Calu3 (cell line): ENCODE measurements at places on chromosomes 6 and 20.
A peak's percentile ranks its signal among the peaks of the same experiment; 100 is the strongest.

- no peak for DNase-seq
- no peak overlapping the region for H3K4me3 ChIP-seq
Observed at GRCh38 chr6:27500177-27500576, 27.3 kb upstream of the ZNF184 start.

DNA sequence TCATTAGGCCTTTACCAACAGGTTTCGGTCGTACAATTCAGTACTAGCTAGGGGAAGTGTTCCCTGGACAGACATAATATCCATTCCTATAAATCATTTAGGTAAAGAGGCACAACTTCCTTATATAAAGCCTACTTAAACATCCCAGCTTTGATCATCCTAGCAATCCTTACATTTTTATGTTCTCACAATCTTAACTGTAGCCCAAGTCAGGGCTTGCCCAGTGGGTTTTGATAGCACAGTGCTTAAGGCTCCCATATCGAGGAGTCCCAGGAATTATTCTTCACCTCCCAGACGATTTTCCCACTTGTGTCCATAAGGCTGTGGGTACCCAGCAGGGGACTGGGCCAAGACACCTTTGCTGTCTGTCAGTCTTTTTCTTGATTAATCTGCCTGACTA is 63.2 kb downstream of the E2F3 start:
- no peak overlapping the region for H3K4me3 ChIP-seq
- no peaks in the 10 kb centered on the region for H3K27me3 ChIP-seq
- H3K4me1 ChIP-seq, result no peaks in the 10 kb centered on the region
- peaks cover 30% of the 10 kb centered on the region for H3K36me3 ChIP-seq

GRCh38 chr6:13436399-13437217 is 50.8 kb downstream of the GFOD1 start:
- peaks cover 12% of the 10 kb centered on the region for H3K4me1 ChIP-seq
- no peak overlapping the region for H3K4me3 ChIP-seq
- no peaks in the 10 kb centered on the region for H3K27me3 ChIP-seq
- DNase-seq, result no peak

GRCh38 chr6:77073410-77073760 is 389.9 kb downstream of the HTR1B start:
- no peak for DNase-seq
- no peak overlapping the region for H3K4me3 ChIP-seq
- H3K36me3 ChIP-seq, result no peaks in the 10 kb centered on the region
- H3K27ac ChIP-seq, result no peak overlapping the region
- no peaks in the 10 kb centered on the region for H3K27me3 ChIP-seq

DNA sequence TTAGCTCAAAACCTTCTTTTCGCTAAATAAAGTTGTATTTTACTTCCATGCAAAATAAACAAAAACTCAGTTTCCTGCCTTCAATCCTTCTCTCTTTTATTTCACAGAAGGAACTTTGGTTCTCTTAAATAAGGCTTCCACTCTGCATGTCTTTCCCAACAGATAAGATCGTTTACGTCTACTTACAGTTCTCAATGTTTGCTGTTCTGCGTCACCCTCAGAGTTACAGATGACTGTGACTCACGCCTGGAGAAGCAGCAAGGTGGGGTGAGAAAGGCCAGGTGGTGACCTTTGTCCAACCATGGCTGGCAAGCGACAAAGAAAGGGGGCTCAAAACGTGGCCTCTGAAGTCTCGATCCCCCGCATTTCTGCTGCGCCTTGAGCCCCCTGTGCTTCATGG is 51.4 kb upstream of the RPS6KA2 start:
- H3K27me3 ChIP-seq, result no peaks in the 10 kb centered on the region
- peak; percentile 73 for DNase-seq
- peaks cover 38% of the 10 kb centered on the region for H3K4me1 ChIP-seq
- peak overlapping the region; percentile 57 for H3K4me3 ChIP-seq

DNA sequence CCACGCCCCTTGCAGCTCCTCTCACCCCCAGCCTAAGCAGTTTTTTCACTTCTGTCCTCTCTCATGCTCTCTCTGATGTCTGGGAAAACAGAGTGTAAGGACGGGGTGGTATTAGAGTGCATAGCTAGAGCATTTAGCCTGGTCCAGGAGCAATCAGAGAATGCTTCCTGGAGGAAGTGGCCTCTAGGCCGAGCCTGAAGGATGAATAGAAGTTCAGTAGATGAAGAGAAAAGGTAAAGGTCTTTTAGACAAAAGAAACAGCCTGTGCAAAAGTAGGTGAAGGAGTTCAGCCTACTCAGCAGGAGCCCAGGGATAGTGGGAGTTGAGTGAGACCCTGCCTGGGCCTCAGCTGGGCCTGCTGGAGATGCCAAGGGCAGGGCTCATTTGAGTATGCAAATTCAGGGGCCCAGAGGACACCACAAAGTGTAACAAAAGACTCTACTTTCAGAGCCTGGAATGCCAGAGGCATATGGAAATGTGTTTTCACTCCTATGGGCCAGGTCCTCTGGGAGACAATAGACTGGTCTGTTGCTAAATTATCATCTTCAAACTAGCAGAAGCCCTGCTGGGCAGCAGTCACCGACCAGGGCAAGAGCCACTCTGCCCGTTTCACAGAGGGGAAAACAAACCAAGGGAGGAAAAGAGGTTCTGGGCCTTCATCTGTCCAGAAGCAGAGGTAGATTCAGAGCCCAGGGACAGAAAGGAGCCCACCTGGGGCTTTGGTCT is 19.7 kb upstream of the TM9SF4 start:
- H3K27ac ChIP-seq, result no peak overlapping the region
- no peak overlapping the region for H3K4me3 ChIP-seq
- no peaks in the 10 kb centered on the region for H3K36me3 ChIP-seq
- H3K4me1 ChIP-seq, result no peaks in the 10 kb centered on the region

GRCh38 chr20:10318291-10319024 is 99.8 kb downstream of the SNAP25 start:
- no peaks in the 10 kb centered on the region for H3K4me1 ChIP-seq
- H3K27ac ChIP-seq, result no peak overlapping the region
- H3K4me3 ChIP-seq, result no peak overlapping the region
- no peaks in the 10 kb centered on the region for H3K36me3 ChIP-seq

- H3K4me3 ChIP-seq, result no peak overlapping the region
- peaks cover 17% of the 10 kb centered on the region for H3K27me3 ChIP-seq
- H3K27ac ChIP-seq, result no peak overlapping the region
- no peaks in the 10 kb centered on the region for H3K4me1 ChIP-seq
Observed at GRCh38 chr20:53138454-53139262, 166.5 kb downstream of the TSHZ2 start.

- H3K4me1 ChIP-seq, result no peaks in the 10 kb centered on the region
- DNase-seq, result peak; percentile 27
- H3K27ac ChIP-seq, result no peak overlapping the region
- H3K4me3 ChIP-seq, result no peak overlapping the region
Observed at GRCh38 chr6:29071831-29072723, 15.0 kb downstream of the OR2B3 start.

GRCh38 chr6:28960846-28961500 is 37.2 kb upstream of the TRIM27 start:
- DNase-seq, result no peak
- H3K27ac ChIP-seq, result no peak overlapping the region
- no peak overlapping the region for H3K4me3 ChIP-seq
- H3K27me3 ChIP-seq, result no peaks in the 10 kb centered on the region

GRCh38 chr20:63234693-63235398 is 859 bp upstream of the BIRC7 start:
- DNase-seq, result peak; percentile 85
- peak overlapping the region; percentile 10 for H3K27ac ChIP-seq
- peaks cover 39% of the 10 kb centered on the region for H3K4me1 ChIP-seq

- no peak overlapping the region for H3K4me3 ChIP-seq
- no peaks in the 10 kb centered on the region for H3K27me3 ChIP-seq
- H3K4me1 ChIP-seq, result no peaks in the 10 kb centered on the region
- no peak for DNase-seq
- no peaks in the 10 kb centered on the region for H3K36me3 ChIP-seq
Observed at GRCh38 chr6:164569509-164569908, 739.9 kb downstream of the C6orf118 start.

GRCh38 chr6:126537061-126537816 is 197.3 kb downstream of the CENPW start:
- H3K27ac ChIP-seq, result no peak overlapping the region
- H3K27me3 ChIP-seq, result no peaks in the 10 kb centered on the region
- no peaks in the 10 kb centered on the region for H3K36me3 ChIP-seq
- peaks cover 19% of the 10 kb centered on the region for H3K4me1 ChIP-seq
- no peak for DNase-seq

DNA sequence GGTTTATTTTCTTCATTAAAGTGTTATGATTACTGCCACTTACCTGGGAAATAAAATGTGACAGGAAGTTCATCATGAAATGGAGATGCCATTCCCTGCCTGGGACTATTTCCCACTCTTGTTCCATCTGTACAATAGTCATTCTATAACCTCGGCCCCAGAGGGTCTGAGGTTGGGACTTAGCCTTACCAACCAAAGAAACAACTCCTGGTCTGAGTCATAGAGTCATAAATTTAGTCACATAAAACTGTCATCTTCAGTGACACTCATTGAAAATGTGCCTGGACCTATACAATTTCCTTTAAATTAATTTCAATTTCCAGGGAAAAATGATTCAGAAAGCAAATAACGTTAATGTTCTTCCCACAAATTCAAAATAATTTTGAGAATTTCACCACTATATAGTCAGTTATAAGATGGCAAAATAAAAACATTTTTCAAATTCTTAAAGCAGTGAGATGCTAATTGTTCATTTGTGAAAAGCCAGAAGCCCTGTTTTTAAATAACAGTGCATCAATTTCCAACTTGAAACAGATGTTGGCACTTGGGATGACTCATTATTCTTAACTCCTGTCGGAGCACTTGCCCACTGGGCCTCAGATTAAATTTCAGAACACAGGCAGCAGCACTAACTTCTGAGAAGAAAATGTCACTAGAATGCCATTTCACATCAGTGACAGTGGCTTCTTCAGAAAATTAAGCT is 201.2 kb upstream of the SMLR1 start:
- DNase-seq, result no peak
- no peak overlapping the region for H3K27ac ChIP-seq
- H3K36me3 ChIP-seq, result no peaks in the 10 kb centered on the region
- no peaks in the 10 kb centered on the region for H3K4me1 ChIP-seq
- H3K4me3 ChIP-seq, result no peak overlapping the region
- no peaks in the 10 kb centered on the region for H3K27me3 ChIP-seq

GRCh38 chr6:141946502-141946901 is 186.2 kb upstream of the GJE1 start:
- H3K27me3 ChIP-seq, result no peaks in the 10 kb centered on the region
- H3K4me1 ChIP-seq, result no peaks in the 10 kb centered on the region
- no peaks in the 10 kb centered on the region for H3K36me3 ChIP-seq
- H3K4me3 ChIP-seq, result no peak overlapping the region
- no peak overlapping the region for H3K27ac ChIP-seq
- no peak for DNase-seq

GRCh38 chr6:34157851-34158250 is 12.0 kb upstream of the GRM4 start:
- H3K4me1 ChIP-seq, result no peaks in the 10 kb centered on the region
- H3K36me3 ChIP-seq, result no peaks in the 10 kb centered on the region
- H3K27me3 ChIP-seq, result peaks cover 81% of the 10 kb centered on the region
- no peak overlapping the region for H3K27ac ChIP-seq
- no peak overlapping the region for H3K4me3 ChIP-seq

GRCh38 chr20:31496761-31497295 is 17.4 kb upstream of the HM13 start:
- no peak overlapping the region for H3K4me3 ChIP-seq
- H3K27ac ChIP-seq, result no peak overlapping the region
- no peaks in the 10 kb centered on the region for H3K36me3 ChIP-seq

DNA sequence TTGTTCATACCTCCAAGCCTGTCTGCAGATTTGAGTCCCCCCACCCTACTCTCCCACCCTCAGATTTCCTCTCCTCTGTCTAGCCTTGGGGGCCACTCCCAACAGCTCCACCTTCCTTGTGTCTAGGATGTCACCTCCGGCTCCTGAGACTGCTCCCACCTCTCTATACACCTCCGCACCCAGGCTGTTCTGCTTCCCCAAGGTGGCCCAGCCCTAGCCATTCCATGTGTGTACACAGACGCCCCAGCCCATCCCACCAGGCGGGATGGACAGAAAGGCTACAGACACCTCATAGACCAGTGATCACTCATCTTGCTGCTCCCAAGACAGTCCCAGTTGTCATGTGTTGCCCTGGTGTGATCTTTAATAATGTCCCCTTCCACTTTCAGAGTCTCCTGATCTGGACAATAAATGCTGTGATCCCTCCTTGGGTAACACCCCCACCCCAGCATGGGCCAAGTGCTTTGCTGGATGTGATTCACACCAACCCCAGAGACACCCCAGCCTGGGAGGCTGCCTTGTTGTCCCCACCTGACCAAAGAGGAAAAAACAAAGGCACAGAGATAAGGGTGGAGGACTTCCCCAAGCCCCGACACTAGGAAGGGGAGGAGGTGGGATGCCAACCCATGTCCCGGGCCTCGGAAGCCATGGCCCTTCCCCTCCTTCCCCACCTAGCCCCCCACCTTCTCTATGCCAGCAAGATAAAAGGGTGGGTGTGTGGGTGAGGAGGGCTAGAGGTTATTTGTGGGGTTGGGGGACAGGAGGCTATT is 36.1 kb downstream of the MDFI start:
- H3K27ac ChIP-seq, result no peak overlapping the region
- no peaks in the 10 kb centered on the region for H3K4me1 ChIP-seq
- peaks cover 83% of the 10 kb centered on the region for H3K27me3 ChIP-seq
- no peaks in the 10 kb centered on the region for H3K36me3 ChIP-seq

DNA sequence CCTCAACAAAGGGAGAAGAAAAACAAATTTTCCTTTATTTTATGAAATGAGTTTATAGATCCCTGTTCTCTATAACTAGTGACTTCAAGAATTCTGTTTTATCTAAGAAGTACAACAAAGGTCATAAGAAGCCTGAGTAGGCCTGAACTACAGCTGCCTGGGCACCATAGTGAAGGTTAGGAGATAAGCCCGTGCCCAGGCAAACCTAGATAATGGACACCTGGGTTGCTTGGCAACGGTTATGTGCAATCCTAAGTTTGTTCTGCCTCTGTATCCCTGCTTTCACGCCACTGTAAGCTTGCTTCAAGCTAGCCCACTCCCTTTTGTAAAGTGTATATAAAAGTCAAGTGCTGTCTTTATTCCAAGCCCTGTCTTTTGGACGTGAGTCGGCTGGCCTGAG is 23.2 kb downstream of the SCGN start:
- H3K36me3 ChIP-seq, result no peaks in the 10 kb centered on the region
- H3K4me3 ChIP-seq, result no peak overlapping the region
- no peak overlapping the region for H3K27ac ChIP-seq
- no peaks in the 10 kb centered on the region for H3K27me3 ChIP-seq
- DNase-seq, result no peak

DNA sequence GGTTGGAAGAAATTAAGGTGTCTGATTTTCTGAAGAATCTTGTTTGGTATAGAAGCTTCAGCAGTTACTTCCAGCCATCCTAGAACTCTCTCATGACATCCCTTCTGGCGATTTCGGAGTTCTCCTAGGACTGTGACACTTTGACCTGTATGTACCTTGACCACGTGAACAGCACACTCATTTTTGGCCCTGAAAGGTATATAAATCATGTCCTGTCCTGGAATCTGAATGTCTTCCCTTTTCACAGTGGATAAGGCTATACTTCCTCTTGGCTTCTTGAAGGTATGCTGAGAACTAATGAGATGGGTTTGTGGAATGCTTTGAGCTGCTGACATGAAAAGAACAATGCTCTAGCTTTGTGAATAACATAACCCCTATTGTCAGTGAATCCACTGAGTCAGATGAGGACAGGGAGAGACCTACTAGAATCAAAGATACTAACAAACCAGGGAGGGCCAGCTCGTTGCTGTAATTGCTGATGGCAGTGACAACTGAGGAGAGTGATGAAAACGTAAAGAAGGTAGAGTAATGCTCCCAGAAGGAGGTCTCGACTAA is 6.0 kb upstream of the ZDHHC14 start:
- H3K27ac ChIP-seq, result no peak overlapping the region
- peaks cover 4% of the 10 kb centered on the region for H3K36me3 ChIP-seq
- no peak for DNase-seq
- H3K4me1 ChIP-seq, result no peaks in the 10 kb centered on the region
- no peaks in the 10 kb centered on the region for H3K27me3 ChIP-seq

- H3K36me3 ChIP-seq, result no peaks in the 10 kb centered on the region
- H3K27me3 ChIP-seq, result no peaks in the 10 kb centered on the region
- DNase-seq, result no peak
Observed at GRCh38 chr20:33601861-33602260, 60.3 kb upstream of the C20orf144 start.
